ENCODE measurements at places on chromosomes 1 and 21.

- no peak for DNase-seq
These were observed 8.0 kb downstream of the HJV start for GRCh38 chr1:146013559-146013922.

DNA sequence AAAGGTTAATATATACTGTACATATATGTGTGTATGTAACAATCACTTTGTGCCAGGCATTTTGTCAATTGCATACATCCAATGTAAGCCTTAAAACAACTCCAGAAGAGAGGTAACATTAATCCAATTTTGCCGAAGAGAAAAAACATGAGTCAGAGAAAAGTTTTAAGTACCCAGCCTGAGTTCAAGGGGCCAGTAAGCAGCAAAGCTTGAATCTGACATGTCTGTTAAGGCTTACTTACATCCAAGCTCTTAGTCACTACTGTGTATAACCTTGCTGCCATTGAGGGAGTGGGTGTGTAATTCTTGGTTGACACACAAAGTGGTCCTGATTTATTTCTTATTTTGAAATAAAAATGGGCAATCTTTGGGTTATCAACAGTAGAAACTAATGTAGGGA is 360.4 kb upstream of the LYPLAL1 start:
- DNase-seq: no peak

- no peak for DNase-seq
These were observed 54.2 kb upstream of the ARTN start for GRCh38 chr1:43879414-43879813.

- DNase-seq: no peak
These were observed 47.1 kb upstream of the SAMSN1 start for GRCh38 chr21:14593230-14593629.

DNA sequence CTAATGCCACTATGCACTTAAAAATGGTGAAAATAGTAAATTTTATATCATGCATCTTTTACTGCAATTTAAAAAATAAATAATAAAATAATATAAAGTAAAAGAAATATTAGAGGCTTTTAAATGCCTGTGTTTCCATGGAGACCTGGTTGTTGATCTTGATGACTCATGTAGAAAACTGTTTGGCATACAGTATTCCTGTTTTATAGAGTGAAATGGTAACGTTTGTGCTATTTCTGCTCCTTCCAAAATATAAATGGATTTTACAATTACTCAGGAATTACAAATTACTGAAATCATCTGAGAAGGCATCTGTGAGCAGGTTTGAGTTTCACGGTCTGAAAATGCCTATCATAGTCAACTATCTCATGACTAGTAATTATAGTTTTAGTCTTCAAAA is 98.4 kb upstream of the USP25 start:
- no peak for DNase-seq

DNA sequence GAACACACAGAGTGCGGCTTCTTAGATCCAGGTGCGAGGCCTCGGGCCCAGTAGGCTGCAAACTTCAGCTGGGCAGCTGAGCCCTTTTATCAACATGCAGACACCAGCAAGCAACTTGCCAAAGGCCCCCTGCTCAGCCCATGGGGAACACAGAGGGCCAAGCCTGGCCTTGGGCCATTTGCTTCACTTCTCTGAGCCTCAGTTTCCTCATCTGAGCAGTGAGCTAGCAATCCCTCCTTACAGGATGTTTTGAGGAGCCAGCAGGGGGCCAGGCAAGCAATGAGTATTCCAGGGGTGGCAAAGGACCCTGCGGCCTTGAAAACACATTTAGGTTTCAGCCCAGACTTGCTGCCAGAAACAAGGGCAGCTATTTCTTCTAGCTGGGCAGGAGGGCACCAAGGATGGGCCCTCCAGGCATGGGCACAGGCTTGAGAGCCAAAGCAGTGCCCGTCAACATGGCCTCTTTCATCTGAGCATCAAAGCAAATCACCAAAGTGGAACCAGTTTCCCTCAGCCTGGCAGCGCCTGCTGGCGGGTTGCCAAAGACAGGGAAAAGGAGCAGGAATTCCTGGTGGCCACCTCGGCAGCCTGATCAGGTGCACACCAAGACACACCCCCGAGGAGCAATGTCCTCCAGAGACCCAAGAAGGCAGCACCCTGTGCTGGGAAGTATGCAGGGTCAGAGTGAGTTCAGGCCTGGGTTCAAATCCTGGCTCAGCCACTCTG is 1.4 kb downstream of the MATN1 start:
- no peak for DNase-seq

GRCh38 chr1:88029899-88030298 is 654.2 kb upstream of the PKN2 start:
- no peak for DNase-seq

GRCh38 chr21:33362044-33362555 is 37.3 kb downstream of the IFNAR1 start:
- peak; percentile 77 for DNase-seq

DNA sequence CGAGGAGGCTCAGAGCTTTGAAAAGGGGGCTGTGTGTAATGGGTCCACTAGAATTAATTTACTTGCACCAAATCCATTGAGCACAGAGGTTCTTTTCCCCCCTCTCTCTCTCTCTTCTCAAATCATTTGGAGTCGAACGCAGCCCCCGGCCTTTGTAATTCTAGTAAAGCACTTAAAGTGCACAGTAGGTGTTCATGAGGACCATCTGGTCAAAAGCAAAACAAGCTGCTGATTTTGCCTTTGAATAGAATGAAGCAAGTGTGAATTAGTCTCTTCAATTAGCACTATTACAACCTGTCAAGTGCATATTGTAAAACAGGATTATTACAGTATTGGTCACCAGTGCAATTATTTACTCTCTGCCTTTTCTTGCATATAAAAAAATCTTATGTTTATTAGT is 259.9 kb downstream of the FAF1 start:
- DNase-seq: no peak

- DNase-seq: peak; percentile 98
These were observed 17.7 kb upstream of the PTPRC start for GRCh38 chr1:198620951-198621824.

- no peak for DNase-seq
These were observed 639 bp upstream of the IPO9 start for GRCh38 chr1:201828217-201828819.

All from SW480 (cell line).